Suppressor macrophage (primary cell): ENCODE measurements at places on chromosomes 5 and 9.

GRCh38 chr9:117546894-117547678 lies 132.2 kb upstream of the ASTN2 start:
- no peak for DNase-seq

DNA sequence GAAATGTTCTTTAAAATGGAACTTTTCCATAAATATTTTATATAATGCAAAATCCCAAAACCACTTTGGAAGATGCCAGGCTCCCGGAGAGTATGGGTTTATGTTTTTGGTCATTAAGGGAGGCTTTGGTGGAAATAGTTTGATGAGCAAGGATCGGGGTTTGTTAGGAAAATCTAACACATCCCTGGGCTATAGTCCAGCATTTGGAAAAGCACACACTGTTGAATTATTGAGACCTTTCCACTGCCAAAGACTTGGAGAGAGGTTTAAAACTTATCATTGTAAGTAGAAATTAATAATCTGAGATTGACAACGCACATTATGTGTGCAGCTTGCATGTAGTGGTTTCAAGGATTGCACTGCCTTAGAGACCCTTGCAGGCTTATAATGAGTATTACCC lies 156.3 kb downstream of the PARP8 start:
- DNase-seq, result no peak

DNA sequence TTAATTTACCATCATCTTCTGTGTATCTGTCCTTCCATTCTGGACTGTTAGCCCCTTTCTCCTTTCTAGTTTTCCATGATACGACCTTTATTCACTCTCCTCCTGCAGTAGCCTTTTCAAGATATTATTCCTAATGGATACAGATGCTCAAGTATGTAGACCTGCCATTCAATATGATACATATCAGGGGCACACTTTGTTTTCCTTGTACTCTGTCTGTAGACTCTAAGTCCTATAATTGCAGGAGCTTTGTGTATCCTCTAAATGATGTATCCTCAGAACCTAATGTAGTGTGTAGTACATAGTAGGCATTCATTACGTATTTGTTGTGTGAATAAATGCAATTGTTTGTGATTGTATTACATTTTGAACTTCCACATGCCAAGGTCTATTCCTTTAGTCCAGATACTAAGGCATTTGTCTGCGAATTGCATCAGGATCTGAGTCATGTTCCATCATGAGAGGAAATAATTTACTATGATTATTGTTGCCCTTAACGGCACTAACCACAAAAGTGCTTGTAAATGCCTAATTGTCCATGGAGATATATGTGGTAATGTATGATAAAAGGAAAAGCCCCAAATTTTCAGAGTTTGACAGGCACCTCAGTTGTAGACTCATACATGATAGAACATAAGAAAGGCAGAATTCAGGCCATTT lies 57.1 kb upstream of the IZUMO3 start:
- no peak for DNase-seq

- DNase-seq, result no peak
These were observed 36.6 kb upstream of the MIER3 start for GRCh38 chr5:56988490-56988889.

- no peak for DNase-seq
These were observed 7.1 kb downstream of the FPGS start for GRCh38 chr9:127809540-127810377.

GRCh38 chr5:68708156-68708841 lies 385.5 kb upstream of the SLC30A5 start:
- no peak for DNase-seq

DNA sequence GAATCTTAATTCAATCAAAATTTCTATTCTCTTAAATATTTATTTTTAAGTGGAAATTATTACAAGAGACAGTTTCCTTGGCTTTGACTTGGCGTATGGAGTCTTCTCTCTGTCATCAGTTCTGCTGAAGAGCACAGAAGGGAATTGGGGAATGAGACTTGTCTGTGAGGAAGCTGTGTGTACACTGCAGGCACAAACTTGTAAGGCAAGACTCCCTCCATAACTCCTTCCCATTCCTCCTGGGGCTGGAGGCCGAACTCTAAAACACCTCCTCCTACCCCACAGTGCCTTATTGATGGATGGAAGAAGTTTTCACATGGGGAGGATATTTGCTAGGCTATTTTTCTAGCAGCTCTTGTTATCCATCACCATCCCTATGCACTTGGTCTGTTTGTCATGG lies 187.4 kb upstream of the ELL2 start:
- DNase-seq, result peak; percentile 46

DNA sequence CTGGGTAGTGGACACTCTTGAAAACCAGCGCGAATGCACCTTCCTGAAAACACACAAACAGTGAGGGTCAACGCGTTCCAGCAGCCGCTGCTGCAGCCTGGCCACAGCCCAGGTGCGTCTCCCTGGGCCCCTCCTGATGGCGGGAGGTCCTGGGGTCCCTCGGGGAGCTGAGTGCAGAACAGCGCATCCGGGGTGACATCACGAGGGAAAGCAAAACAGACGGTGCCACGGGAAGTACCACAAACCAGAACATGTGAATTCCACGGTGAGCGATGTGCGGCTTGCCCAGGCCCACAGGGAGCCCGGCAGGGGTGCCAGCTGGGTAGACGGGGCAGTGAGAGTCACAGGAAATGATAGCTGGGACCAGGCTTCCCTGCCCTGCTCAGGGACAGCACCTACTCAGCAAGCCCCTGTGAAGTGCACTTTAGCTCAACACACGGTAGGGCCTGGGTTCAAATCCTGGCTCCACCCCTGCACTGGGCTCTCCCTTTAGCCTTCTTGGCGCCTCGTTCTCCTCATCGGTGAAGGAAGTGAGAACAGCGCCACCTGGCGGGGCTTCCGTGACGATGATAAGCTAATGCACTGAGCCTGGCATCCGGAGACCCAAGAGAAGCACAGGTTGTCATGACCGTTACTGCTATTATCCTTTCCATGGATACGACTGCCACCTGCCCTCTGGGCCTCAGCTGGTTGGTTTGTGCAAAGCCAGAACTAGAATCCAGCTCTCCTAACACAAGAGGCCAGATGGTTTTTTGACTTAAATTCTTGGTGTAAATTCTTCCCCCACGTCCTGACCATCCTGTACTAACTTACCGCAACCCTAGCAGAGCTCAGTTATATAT lies 24.6 kb downstream of the GFPT2 start:
- DNase-seq, result peak; percentile 92

DNA sequence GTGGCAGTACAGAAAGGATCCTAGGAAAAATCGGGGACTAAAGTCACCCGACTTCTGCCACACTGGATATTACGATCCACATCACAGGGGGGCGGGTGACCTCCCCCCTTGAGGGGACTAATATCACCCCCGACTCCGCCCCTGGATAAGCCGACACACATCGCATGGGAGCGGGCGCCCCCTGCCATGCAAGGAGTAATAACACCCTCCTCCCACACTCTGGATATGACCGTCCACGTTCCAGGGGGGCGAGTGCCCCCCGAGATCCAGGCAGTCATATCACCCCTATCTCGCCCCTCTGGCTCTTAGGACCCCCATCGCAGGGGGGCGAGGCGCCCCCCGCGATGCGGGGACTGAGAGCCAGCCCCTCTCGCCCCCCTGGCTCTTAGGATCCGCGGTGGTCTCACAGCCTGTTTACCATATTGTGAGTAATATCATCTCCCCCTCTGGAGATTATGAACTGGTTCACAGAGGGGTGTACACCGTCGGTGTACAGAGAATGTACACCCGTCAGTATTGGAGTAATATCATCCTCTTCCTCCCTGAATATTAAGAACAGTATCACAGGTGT lies 423.0 kb downstream of the DIRAS2 start:
- DNase-seq, result peak; percentile 46

DNA sequence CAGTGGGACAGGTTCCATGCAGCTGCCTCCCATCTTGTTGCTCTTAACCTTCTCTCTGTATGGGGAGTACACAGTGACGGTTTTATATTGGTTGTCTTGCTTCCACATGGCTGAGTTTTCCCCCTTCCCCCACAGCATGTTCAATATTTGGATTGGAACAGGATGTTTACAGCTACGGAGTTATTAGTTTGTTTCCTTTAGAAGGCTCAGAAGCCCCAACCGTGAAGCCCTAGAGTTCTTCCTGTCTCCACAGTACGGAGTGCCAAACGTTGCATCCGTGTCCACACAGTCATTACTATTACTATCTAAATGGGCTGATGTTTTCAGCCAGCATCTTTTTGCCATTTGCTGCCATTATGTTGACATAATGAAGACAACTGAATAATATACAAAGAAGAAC lies 277.5 kb downstream of the MARCHF11 start:
- no peak for DNase-seq
